ENCODE measurements at places on chromosomes 12 and 14. TPM values are rescaled to one million over a fixed set of nuclear protein-coding genes. Genes with fewer than 3 reads are reported as not detected.

- no peak for DNase-seq
- no peaks in the 10 kb centered on the region for H3K36me3 ChIP-seq
- no peaks in the 10 kb centered on the region for H3K27me3 ChIP-seq
- H3K4me3 ChIP-seq, result no peak overlapping the region
- no peak overlapping the region for H3K27ac ChIP-seq
- no peaks in the 10 kb centered on the region for H3K4me1 ChIP-seq
Observed at GRCh38 chr12:72901685-72902084, 629.5 kb downstream of the TRHDE start.

DNA sequence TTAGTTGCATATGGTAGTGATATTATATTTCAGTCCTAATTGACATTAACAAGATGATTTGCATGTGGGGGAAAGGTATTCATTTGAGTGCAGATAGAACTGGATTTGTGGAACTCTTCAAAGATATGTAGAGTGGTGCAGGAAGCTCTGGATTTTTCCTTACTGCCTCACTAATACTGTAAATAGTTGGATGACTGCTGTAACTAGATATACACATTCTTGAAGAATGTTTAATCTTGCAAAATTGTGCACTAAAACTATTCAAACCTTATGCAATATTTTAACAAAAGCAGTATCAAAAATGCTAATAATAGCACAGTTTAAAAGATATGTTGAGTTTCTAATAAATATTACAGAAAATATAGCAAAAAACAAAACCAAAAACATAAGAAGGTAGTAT, 43.1 kb upstream of the ATF7IP start:
- no peak overlapping the region for H3K4me3 ChIP-seq
- no peaks in the 10 kb centered on the region for H3K27me3 ChIP-seq
- no peak overlapping the region for H3K27ac ChIP-seq
- DNase-seq, result no peak
- no peaks in the 10 kb centered on the region for H3K4me1 ChIP-seq

- H3K4me3 ChIP-seq, result no peak overlapping the region
- no peak for DNase-seq
Observed at GRCh38 chr12:81517296-81517695, 241.9 kb downstream of the PPFIA2 start.

DNA sequence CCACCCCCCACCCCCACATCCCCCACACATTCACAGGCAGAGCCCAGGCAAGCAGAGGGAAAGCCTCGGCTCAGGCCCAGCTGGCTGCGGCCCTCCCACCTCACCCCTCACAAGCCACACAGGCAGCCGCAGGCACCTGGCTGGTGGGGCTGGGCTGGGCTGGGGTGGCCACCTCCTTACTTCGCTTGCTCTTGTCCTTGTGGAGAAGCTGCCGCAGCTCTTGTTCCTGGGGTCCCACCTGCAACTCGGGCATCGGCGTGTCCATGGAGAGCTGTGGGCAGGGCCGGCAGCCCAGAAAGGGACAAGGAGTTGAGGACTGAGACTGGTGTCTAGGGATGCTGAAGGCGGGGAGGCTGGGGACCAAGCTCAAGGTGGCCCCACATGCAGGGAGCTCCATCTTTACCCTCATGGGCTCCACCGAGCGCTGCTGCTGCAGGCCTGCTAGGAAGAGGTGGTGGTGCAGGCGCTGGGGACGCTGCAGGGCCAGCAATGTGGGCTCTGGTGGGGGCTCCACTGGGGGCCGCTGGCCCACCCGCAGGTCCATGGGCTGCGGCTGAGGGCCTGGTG, 21.2 kb downstream of the HDAC7 start:
- H3K4me3 ChIP-seq, result no peak overlapping the region
- no peak overlapping the region for H3K27ac ChIP-seq
- no peaks in the 10 kb centered on the region for H3K27me3 ChIP-seq
- peaks cover 52% of the 10 kb centered on the region for H3K36me3 ChIP-seq
- peaks cover 69% of the 10 kb centered on the region for H3K4me1 ChIP-seq

GRCh38 chr14:22200977-22201605, 387.9 kb downstream of the DAD1 start:
- DNase-seq, result no peak
- no peak overlapping the region for H3K27ac ChIP-seq
- H3K36me3 ChIP-seq, result no peaks in the 10 kb centered on the region
- no peaks in the 10 kb centered on the region for H3K4me1 ChIP-seq
- no peak overlapping the region for H3K4me3 ChIP-seq

GRCh38 chr12:58030566-58031279, 89.4 kb downstream of the ATP23 start:
- no peak overlapping the region for H3K27ac ChIP-seq
- no peak for DNase-seq
- no peaks in the 10 kb centered on the region for H3K27me3 ChIP-seq
- peaks cover 23% of the 10 kb centered on the region for H3K4me1 ChIP-seq

GRCh38 chr12:52260361-52261207, 13.9 kb upstream of the KRT86 start:
- H3K27ac ChIP-seq, result no peak overlapping the region
- no peaks in the 10 kb centered on the region for H3K36me3 ChIP-seq
- no peak overlapping the region for H3K4me3 ChIP-seq
- no peak for DNase-seq
- peaks cover 9% of the 10 kb centered on the region for H3K4me1 ChIP-seq

DNA sequence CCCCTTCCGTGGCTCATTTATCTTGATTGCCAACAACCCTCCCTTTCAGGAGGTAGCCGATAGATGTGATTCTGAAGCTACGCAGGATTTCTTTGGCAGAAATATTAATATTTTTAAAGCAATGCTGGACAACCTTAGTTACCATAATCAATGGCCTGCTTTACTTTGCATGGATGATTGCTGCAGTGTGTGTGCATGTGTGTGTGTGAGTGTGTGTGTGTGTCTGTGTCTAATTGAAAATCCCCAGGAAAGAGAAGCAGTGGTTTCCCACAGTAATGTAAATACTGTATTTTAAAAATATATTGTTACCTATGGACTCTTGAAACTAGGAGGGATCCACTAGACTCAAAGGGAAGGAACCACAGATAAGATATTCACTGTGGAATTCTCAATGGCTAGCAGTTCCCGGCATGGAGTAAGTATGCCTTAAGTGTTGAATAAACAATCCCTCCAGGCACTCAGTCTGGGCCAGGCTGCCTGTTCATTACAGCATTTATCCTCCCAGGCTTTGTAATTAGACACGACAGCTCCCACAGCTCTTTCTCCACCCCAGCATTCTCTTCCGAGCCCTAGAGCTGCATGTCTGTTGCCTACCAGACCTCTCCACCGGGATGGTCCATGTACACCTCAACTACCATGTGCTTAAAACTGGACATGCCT, 22.5 kb upstream of the C14orf132 start:
- H3K4me3 ChIP-seq, result no peak overlapping the region
- no peaks in the 10 kb centered on the region for H3K27me3 ChIP-seq
- H3K4me1 ChIP-seq, result peaks cover 11% of the 10 kb centered on the region
- H3K27ac ChIP-seq, result no peak overlapping the region
- no peak for DNase-seq

GRCh38 chr14:102096569-102097188, 9.8 kb upstream of the HSP90AA1 start:
- H3K27me3 ChIP-seq, result no peaks in the 10 kb centered on the region
- no peak overlapping the region for H3K4me3 ChIP-seq
- H3K27ac ChIP-seq, result no peak overlapping the region

GRCh38 chr12:13194401-13195110, 2.0 kb upstream of the EMP1 start:
- H3K27me3 ChIP-seq, result no peaks in the 10 kb centered on the region
- DNase-seq, result no peak
- no peaks in the 10 kb centered on the region for H3K36me3 ChIP-seq

TMEM121 gene
- total RNA-seq, result 3.1 TPM

RIPK3 gene
- 5.8 TPM for total RNA-seq

All from esophagus muscularis mucosa (tissue), 4 donors.